GM06990 (cell line): ENCODE measurements at places on chromosomes 2 and 18.

DNA sequence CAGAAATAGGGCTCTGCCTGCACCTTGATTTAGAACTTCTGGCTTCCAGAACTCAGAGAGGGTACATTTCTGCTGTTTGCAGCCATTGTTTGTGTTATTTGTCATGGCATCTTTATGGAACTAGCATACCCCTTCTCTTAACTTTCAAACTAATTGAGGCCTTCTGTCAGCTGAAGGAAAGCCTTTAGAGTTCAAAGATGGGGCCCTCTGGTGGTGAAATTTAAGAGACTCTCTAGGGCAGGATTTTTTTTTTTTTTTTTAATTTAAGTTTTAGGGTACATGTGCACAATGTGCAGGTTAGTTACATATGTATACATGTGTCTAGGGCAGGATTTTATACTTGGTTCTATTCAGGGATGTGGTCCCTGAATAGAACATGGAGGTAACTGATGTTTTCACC is 260.6 kb upstream of the LINC00305 start:
- no peak for DNase-seq

DNA sequence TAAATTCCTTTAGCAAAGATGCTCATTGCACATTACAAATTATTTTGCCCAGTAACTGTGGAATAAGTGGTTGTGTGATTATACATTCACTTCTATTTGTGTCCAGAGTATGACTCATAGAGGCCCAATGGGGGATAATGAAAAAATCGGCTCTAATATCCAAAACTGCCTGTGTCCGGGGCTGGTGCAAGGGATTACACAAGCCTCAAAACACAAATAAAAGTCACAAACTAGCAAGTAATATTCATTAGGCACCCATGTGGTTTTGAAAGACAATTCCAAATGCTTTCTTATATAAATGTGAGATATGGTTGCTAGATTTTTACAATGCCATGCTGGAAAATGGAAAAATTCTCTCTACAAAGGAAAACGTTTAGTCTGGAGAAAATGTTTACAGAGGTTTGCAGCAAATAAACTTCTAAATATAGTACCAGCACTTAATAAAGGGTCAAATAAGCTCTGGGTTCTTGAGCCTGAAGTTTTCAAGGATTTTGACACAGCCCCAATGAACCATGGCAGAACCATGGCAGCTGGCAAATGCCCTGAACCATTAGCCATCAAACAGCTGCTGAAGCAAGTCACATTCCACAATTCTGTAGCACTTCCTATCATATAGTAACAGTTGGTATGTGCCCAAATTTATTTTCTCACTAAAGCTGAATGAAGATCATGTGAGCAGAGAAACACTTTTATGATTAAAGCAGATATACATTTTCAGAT is 40.5 kb downstream of the IRS1 start:
- no peak for DNase-seq

GRCh38 chr2:140117386-140117785 is 1337.2 kb upstream of the NXPH2 start:
- DNase-seq: no peak

- no peak for DNase-seq
Observed at GRCh38 chr2:134576478-134576877, 142.3 kb downstream of the TMEM163 start.

DNA sequence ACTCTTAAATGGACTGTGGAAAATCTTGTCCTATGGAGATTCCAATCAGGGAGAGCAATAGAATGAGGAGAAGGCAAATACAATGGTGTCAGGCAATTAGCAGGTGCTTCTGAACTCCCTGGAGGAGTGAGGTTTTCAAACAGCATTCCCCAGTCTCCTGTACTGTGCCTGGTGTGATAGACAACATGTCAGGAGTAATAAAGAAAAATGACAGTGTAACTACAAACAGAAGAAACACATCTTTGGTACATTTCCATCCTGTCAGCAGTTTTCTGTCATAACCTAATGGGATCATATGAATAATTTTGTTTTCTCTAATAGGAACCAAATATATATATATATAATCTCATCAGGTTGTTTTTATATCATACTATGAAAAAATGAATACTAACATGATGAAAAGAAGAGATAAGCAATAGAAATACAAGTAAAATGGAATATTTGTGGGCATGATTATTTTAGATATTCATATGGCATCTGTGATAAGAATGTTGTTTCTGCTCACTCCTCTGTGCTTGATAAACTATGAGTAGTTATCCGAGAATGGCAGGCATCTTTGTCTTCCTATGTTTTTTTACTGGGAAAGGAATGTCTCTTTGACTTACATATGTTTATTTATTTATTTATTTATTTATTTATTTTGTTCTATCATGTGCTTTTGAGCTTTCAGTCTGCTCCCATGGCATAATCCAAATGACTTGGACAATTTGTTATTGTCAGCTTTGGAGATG is 441.7 kb downstream of the TXNL1 start:
- no peak for DNase-seq

DNA sequence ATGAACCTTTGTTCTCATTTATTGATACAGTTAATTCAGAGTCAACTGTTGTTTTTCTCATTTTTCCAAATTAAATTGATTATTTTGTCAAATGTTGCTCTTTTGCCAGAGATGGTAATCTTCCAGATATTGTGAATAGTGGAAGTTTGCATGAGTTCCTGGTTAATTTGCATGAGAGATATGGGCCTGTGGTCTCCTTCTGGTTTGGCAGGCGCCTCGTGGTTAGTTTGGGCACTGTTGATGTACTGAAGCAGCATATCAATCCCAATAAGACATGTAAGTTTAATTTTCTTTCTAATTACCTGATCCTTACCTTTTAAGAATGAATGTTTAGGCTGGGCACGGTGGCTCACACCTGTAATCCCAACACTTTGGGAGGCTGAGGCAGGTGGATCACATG is 7.8 kb downstream of the CYP20A1 start:
- no peak for DNase-seq

GRCh38 chr2:128577141-128577930 is 258.7 kb upstream of the HS6ST1 start:
- no peak for DNase-seq
